ENCODE measurements at places on chromosomes 16 and 17.
A peak's percentile ranks its signal among the peaks of the same experiment; 100 is the strongest.

DNA sequence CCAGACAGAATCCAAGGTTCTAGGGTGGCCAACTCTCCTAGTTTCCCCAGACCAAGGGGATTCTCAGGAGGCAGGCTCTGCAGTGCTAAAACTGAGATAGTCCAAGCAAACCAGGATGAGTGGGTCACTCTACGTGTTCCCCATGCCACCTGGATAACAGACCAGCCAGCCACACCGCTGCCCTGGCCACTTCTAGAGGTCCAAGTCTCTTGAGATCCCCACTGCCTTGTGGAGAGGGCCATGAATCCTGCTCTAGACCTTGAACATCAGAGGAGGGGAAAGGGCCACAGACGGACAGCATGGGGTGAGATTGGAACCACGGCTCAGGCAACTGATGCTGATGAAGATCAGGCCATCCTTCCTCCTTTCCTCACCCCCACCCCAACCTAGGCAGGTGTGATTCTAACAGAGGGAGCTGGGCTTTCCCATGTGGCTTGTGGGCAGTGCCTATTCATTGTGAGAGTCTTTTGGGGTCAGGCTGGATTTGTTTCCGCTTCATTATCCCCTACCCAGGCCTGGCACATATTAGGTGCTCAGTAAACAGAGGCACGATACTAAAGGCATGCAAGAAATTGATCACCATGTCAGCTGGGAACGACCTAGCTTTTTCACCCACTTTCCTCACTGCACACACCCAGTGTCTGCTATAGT lies 16.8 kb upstream of the TVP23A start:
- no peak for DNase-seq

GRCh38 chr16:23556881-23557778 lies at the start of the genes EARS2 and UBFD1:
EARS2 (minus strand) TSS chr16:23557350; CDS start chr16:23557343, 7 bp downstream.
UBFD1 (plus strand) TSS chr16:23557727; CDS start chr16:23557743, 16 bp downstream.
- peak; percentile 99 for DNase-seq

DNA sequence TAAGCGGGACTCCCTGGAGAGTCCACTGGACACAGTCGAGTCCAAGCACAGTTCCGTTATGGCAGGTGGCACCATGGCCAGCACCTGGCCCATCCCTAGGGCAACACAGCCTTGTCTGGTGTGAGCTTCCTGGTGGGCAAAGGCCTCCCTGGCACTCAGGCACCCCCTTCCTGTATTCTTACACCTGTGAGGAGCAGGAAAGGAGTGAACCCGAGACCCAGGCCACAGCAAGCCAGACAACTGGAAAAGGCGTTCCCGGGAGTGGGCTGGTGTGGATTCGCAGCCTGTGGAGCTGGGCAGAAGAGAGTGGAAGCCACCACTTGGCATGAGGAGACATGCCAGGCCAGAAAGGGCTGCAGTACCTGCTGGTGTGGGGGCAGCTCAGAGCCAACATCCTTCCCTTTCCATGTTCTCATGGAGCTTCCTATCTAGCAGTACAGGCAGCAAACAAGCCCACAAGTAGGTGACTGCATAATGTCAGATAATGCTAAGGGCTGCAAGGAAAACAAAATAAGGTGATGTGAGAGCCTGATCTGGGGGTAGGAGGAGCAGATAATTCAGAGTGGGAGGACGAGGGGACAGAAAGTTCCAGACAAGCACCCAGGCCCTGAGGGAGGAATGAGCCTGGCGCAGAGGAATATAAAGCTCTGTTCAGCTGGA lies 87.0 kb downstream of the GNAO1 start:
- DNase-seq: no peak

DNA sequence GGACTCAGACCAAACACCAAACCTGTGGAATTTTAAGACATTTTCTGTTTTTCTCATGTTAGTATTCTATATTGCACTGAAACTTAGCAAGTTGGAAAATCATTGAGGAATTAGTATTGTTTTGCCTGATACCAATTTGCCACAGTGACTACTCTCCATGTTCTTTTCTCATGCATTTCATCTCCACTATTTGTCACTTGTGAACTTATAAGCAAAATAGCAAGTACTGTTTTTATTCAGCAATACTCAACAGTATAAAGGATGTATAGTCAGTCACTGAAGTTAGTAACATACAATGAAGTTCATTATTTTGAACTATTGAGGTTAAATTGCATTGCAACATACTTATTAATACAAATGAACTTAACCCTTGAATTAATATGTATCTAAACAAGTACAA lies 5.8 kb upstream of the VPS35L start:
- no peak for DNase-seq

- no peak for DNase-seq
Observed at GRCh38 chr17:13812350-13812749, 210.6 kb upstream of the HS3ST3A1 start.

DNA sequence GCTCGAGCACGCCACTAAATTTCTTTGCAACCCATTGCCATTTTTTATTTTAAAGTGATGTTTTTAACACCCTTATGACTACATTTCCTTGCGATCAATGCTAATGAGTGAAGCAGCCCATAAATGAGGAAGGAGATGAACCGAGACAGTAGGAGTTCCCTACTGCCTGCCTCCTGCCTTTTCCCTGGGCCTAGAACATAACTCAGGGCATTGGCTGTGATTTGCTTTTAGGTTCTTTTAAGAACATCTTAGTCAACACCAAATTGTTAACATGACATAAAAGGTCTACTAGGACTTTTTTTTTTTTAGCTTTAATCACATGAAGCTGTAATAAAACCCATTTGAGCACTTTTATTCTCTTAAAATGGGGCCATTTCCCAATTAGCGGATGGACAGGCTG lies 81.3 kb downstream of the MAP2K6 start:
- no peak for DNase-seq

- DNase-seq: no peak
Observed at GRCh38 chr16:88929091-88929445, 47.9 kb downstream of the CBFA2T3 start.

DNA sequence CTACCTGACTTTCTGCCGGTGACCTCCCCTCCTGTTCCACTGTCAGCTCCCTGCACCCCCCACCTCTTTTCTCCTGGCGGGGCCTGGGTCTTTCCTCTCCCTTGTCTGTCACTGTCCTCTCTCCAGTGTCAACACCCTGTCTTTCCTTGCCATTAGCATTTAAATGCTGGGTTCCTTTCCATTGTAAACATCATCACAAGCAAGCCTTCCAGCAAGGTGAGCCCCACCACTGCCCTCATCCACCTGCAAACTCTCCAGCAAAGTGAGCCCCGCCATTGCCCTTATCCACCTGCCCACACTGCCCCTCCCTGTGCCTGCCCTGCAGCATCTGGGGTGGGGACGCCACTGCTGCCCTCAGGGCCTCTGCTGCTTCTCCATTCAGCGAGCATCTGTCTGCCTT lies 195.0 kb downstream of the ENGASE start:
- DNase-seq: no peak

DNA sequence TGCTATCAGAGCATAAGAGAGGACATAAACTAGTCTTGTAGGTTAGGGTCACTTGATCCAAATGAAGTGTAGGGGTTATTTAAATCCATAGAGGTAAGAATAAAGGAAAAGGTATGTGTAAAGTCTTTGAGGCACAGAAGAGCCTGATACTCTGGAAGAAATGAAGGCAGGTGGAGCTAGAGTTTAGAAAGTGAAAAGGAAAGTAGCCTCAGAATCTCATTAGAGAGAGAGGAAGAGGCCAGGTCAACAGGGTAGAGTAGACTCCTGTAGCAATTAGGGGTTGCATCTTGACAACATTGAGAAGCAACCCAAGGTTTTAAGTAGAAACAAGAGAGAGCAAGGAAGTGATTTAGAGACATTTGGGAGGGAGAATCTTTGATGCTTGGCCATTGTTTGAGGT lies 235.2 kb upstream of the SOX9 start:
- no peak for DNase-seq

DNA sequence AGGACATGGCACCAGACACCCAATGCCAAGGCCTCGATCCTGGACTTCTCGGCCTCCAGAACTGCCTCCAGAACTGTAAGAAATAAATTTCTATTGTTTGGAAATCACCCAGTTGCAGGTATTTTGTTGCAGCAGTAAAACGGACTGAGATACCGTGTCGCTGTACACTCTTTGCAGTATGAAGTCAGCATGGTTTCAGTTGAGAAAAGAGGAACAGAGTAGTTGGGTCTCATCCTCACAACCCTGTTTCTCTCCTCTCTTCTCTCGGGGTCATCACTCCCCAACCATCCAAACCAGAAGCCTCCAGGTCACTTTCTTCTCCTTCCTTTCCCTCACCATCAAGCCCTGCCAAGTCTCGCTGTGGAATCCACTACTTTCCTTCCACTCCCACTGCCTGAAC lies 77.8 kb downstream of the ADCY9 start:
- DNase-seq: no peak

DNA sequence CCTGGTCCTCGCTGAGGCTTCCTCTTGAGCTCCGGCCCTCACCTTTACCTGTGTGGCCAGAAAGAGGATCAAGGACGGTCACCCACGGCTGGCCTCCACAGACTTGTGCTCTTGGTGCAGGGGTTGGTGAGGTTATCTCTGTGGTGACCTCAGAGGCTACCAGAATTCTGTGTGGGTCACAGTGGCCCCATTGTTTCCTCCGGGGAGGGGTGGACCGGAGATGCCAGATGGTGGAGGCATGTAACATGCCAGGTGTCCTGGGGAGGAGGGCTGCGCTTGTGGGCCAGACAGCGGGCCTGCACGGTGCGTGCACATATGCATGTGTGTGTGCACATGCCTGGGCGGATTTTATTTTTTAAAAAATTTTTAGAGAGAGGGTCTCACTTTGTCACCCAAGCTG lies 6.3 kb downstream of the SGCA start:
- DNase-seq: no peak

DNA sequence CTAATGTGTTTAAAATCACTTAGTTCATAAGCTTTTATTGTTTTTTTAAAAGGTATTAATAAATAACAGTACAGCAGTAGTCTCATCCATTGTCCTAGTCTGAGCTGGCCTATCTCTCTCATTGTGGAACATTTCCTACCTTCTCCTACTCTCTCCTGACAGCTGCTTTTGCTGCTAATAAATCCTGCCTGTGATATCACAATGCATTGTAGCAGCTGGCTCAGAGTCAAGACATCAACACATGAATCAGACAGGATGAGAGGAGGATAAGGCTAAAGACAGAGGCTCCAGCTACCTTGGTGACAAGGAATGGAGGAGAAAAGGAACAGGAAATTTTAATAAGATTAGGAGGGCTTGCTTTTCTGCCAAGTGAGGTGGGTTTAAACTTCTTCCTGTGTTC lies 626.1 kb downstream of the HS3ST4 start:
- DNase-seq: no peak

DNA sequence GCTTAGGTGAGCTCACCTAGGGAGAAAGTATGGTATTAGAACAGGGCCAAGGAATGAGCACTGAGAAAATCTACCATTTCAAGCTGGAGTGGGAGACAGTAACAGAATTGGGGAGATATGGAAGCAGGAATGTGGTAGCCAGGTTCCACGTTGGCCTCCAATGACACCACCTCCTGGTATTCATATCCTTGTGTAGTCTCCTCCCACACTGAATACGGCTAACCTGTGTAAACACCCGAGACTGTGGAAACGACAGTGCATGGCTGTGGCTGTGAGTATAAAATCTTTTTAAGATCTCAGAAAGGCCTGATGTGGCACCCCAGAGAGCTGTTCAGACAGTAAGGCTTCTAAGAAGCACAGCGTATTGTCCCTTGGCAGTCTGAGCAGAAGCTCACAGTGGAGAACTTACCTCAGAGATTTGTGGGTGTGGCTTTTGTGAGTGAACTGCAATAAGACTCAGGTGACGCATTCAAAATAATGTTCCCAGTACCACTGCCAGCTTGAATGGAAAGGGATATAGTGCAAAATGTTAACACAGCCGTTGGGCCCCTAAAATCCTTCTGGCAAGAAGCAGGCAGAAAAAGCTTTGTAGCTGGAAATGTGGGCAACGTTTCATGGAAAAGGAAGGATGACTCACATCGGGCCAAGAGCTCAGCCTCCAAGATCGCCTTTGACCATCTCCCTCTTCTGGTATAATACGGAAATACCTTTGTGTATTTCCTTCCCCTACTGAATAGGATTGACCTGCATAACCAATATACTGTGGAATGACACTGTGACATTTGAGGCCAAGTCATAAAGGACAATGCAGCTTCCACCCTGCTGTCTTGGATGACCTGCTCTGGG lies 14.4 kb downstream of the SDR42E1 start:
- DNase-seq: no peak

- DNase-seq: peak; percentile 94
Observed at GRCh38 chr17:27760069-27760885, 40.1 kb downstream of the NOS2 start.

- no peak for DNase-seq
Observed at GRCh38 chr17:82101767-82102679, 4.0 kb upstream of the FASN start.

DNA sequence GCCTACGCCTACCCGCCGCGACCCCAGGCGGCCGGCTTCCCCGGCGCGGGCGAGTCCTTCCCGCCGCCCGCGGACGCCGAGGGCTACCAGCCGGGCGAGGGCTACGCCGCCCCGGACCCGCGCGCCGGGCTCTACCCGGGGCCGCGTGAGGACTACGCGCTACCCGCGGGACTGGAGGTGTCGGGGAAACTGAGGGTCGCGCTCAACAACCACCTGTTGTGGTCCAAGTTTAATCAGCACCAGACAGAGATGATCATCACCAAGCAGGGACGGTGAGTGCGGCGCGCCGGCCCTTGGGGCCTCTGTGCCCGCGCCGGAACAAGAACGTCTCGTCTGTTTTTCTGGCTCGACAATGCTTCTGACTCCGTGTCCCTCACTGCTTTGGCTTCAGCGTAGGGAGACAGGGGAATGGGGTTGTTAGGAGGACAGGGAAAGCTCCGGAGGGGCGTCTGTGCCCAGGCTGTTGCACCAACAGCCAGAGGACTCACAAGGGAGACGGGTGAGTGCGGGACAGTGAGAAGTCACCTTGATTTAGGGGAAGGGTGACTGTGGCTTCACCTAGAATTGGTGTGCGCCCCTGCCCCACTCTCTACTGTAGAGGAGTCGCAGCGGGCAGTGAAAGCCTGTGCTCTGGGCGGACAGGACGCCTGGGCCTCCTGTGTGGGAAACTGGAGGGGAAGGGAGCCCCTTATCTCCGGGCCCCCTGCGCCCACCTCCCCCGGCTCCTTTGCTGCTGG lies 806 bp downstream of the TBX21 start:
- peak; percentile 66 for DNase-seq

- no peak for DNase-seq
Observed at GRCh38 chr17:74903671-74904070, 10.2 kb upstream of the FADS6 start.

DNA sequence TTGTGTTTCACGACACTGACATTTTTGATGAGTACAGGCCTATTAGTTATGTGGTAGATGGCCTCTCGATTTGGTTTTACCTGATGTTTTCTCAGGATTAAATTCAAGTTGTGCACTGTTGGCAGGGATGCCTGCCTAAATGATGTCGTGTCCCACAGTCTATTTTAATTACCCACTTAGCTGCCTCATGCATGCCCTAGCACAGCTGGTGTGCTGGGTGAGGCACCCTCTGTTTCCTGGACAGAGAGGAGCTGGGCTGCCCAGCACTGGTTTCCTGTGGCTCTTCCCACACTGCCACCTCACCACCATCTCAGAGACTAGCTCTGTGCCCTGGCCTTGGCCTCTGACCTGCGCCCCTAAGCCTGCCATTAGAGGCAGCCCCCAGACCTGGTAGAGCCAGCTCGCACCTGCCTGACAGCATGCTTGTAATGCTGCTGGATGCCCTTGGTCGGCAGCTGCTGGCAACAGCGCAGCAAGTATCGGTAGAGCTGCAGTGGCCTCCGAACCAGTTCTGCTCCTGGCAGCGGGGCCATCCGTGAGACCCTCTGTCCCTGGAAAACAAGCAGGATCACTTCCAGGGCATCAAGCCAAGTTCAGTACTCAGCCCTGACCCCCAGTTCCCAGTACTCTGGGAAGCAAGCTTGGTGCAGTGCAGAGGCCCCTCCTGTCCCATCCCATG lies 10.9 kb downstream of the LYRM9 start:
- DNase-seq: no peak

- DNase-seq: no peak
Observed at GRCh38 chr17:1469231-1469852, 13.3 kb upstream of the CRK start.

All from activated CD8-positive, alpha-beta memory T cell treated with anti-CD3 and anti-CD28 coated beads, Interleukin-2, amount 50 U/mL, for 48 hours (primary cell).